ENCODE measurements at places on chromosomes 5 and 9.

DNA sequence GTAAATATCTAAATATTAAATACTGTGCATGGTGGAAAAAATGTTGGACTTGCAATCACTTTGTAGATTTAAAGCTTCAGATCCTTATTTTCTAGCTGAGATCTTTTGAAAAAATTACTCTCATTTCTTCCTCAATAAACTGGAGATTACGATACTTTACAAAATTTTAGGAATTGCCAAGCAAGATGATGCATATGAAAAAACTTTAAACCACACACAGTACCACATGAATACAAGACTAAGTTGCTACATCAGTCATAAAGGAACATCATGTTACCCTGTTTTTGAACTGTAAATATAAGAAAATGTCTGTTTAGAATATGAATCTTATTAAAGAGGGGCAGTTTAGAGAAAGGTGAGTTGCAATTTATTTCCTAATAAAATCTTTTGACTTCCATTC lies 703.6 kb upstream of the NUDT12 start:
- no peak for DNase-seq

- DNase-seq = no peak
These were observed 345.1 kb upstream of the PTPRD start for GRCh38 chr9:10957878-10958277.

DNA sequence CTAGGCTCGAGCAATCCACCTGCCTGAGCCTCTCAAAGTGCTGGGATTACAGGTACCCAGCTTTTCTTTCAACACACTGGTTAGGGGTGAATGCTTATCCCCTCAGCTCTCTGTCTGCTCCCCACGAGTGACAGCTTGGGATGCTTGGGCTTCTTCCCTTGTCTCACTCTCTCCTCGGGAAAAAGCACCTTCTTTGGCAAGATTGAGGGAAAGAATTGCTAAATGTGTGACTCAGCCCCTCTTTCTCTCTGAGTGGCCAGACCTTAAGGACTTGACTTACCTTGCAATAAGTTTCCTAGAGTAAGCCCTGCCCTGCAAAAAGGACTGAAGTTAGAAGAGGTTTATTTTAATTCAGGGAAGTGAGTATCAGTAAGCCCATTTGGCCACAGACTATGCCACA lies 68.1 kb upstream of the ERBIN start:
- no peak for DNase-seq

- no peak for DNase-seq
These were observed 1.0 kb downstream of the NUDCD2 start for GRCh38 chr5:163458778-163459385.

DNA sequence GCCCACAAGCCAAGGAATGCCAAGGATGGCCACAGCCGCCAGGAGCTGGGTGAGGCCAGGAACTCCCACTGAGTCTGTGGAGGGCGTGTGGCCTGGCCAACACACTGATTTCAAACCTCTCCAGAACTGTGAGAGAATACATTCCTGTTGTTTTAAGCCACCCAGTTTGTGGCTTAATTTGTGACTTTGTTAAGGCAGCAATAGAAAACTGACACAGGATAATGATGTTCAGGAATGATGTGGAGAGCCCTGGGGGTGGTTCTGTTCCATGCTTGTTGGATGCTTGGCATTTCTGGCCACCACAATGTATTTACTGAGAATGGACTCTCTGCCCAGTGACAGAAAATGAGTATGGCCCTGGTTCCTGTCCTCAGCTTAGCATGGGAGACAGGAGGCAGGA lies 82.8 kb downstream of the DAP start:
- DNase-seq = no peak

DNA sequence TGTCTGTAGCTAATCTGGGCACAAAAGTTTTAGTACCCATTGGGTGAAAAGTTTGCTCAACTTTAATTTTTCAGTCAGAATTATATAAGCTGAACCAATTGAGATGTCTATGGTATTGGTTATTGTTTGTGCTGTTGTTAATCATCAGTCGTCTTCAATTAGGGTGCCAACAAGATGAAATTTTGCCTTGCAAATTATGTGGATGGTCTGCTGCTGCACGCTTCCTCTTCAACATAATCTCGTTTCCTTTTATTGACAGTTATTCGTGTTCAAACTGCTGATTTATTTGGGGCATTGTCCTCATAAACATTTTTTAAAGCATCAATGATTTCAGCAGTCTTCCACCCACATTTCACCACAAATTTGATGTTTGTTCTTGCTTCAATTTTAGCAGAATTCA lies 194.0 kb downstream of the HTR1A start:
- DNase-seq = no peak
